ENCODE measurements at places on chromosomes 2 and 18. TPM values are rescaled to one million over a fixed set of nuclear protein-coding genes. Genes with fewer than 3 reads are reported as not detected.
A peak's percentile ranks its signal among the peaks of the same experiment; 100 is the strongest.

Gene SLC39A6
- 39.3 TPM for total RNA-seq

Gene EVA1A
- not detected for total RNA-seq

- no peak overlapping the region for H3K4me3 ChIP-seq
- H3K27ac ChIP-seq = no peak overlapping the region
- H3K27me3 ChIP-seq = no peaks in the 10 kb centered on the region
- no peaks in the 10 kb centered on the region for H3K4me1 ChIP-seq
- no peaks in the 10 kb centered on the region for H3K36me3 ChIP-seq
Measured at GRCh38 chr2:163723881-163724280, 11.9 kb downstream of the FIGN start.

Gene ATP6V1C2
- 134 TPM for total RNA-seq

Gene TMEM200C
- under 0.01 TPM for total RNA-seq

DNA sequence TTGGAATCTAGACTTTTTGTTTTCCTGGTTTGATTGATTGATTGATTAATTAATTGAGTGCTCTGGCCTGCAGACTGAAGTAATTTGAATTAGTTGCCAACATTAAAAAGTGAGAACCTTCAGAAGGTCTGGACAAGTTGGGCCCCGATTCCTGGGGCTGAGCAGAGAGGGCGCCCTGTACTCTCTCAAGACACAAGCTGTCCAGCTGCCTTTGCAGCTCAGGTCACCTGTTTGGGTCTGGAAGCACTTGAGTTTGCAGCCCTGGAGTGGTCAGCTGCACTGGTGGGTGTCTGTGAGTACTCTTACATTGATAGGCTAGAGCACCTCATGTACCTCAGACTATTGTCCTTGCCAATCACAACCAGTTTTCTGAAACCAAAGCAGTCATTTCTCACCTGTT is 22.7 kb upstream of the CELF4 start:
- H3K4me1 ChIP-seq = no peaks in the 10 kb centered on the region
- no peaks in the 10 kb centered on the region for H3K36me3 ChIP-seq
- H3K27ac ChIP-seq = no peak overlapping the region

DNA sequence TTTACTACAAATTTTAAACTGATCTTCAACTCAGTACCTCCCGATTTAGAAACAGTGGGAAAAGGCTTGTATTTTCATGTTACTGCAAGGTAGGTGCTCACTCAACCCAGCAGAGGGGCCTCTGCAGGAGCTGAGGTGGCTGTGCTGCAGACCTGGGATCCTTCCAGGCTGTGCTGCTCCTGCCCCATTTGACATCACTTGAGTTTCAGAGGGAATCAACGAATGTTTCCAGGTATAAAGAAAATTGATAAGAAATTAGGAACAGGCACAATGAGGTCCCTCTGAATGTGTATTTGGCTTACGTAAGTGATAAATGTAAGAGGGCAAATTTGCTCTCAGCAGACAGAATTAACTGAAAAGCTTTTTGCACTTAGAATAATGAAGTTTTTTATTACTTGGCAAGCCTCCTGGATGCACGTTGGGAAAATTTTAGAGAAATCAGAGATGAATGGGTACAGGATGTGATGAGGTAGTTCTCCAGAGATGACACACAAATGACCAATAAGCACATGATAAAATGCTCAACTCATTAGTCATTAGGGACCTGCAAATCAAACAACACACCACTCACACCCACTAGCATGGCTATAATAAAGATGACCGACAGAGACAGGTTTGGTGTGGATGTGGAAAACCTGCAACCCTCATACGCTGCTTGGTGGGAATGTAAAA is 114.0 kb downstream of the NOL10 start:
- no peaks in the 10 kb centered on the region for H3K4me1 ChIP-seq
- H3K27ac ChIP-seq = no peak overlapping the region
- no peak for DNase-seq
- H3K4me3 ChIP-seq = no peak overlapping the region

Gene ASB18
- not detected for total RNA-seq

- no peak overlapping the region for H3K4me3 ChIP-seq
- H3K27me3 ChIP-seq = no peaks in the 10 kb centered on the region
- H3K4me1 ChIP-seq = no peaks in the 10 kb centered on the region
- H3K36me3 ChIP-seq = no peaks in the 10 kb centered on the region
- no peak for DNase-seq
- H3K27ac ChIP-seq = no peak overlapping the region
Measured at GRCh38 chr2:147288131-147288530, 556.7 kb upstream of the ACVR2A start.

DNA sequence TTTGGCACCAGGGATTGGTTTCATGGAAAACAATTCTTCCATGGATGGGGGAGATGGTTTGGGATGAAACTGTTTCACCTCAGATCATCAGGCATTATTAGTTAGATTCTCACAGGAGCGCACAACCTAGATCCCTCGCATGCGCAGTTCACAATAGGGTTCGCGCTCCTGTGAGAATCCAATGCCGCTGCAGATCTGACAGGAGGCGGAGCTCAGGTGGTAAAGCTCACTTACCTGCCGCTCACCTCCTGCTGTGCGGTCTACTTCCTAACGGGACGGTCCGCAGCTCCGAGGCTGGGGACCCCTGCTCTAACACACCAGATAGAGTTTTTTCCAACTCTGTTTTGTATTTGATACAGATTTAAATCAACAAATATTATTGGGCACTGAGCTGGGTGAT is 286.5 kb downstream of the MTX2 start:
- no peak for DNase-seq
- no peaks in the 10 kb centered on the region for H3K27me3 ChIP-seq
- peaks cover 11% of the 10 kb centered on the region for H3K4me1 ChIP-seq

Gene SETBP1
- total RNA-seq = 38.1 TPM

- no peaks in the 10 kb centered on the region for H3K36me3 ChIP-seq
- no peak overlapping the region for H3K4me3 ChIP-seq
- H3K27me3 ChIP-seq = no peaks in the 10 kb centered on the region
- DNase-seq = no peak
- H3K4me1 ChIP-seq = peaks cover 4% of the 10 kb centered on the region
Measured at GRCh38 chr2:152510621-152511020, 175.6 kb downstream of the FMNL2 start.

Gene IL37
- not detected for total RNA-seq

DNA sequence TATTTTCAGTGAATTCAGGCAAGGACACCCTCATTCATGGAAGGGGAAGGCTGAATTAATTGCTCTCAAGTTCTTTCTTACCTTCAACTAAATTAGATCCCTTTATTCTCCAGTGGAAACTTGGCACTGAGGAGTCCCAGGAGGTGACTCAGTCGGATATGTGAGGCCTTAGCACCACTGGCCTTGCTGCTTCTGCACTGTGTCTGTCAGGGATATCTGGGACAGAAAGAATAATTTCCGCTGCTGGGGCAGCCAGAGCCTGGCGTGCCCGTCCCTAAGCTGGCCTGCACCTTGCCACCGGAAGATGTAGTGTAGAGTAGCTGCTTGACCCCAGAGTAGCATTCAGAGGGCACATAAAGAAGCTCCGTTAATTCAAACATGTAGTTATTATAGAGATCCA is 53.4 kb downstream of the LIMS1 start:
- no peak for DNase-seq
- peaks cover 43% of the 10 kb centered on the region for H3K4me1 ChIP-seq
- no peak overlapping the region for H3K4me3 ChIP-seq
- H3K36me3 ChIP-seq = no peaks in the 10 kb centered on the region
- H3K27me3 ChIP-seq = no peaks in the 10 kb centered on the region
- peak overlapping the region; percentile 77 for H3K27ac ChIP-seq

GRCh38 chr18:50748243-50749229 is 71.3 kb downstream of the MRO start:
- no peaks in the 10 kb centered on the region for H3K27me3 ChIP-seq
- H3K36me3 ChIP-seq = no peaks in the 10 kb centered on the region
- no peak overlapping the region for H3K27ac ChIP-seq
- no peaks in the 10 kb centered on the region for H3K4me1 ChIP-seq

GRCh38 chr18:54112356-54112755 is 112.1 kb downstream of the MBD2 start:
- H3K4me3 ChIP-seq = no peak overlapping the region
- H3K4me1 ChIP-seq = no peaks in the 10 kb centered on the region
- no peak overlapping the region for H3K27ac ChIP-seq
- no peak for DNase-seq
- no peaks in the 10 kb centered on the region for H3K27me3 ChIP-seq
- H3K36me3 ChIP-seq = no peaks in the 10 kb centered on the region

Gene FEV
- total RNA-seq = not detected

GRCh38 chr2:50515638-50516037 is 516.3 kb downstream of the NRXN1 start:
- H3K4me3 ChIP-seq = no peak overlapping the region
- H3K27ac ChIP-seq = no peak overlapping the region
- no peaks in the 10 kb centered on the region for H3K36me3 ChIP-seq
- no peaks in the 10 kb centered on the region for H3K4me1 ChIP-seq

DNA sequence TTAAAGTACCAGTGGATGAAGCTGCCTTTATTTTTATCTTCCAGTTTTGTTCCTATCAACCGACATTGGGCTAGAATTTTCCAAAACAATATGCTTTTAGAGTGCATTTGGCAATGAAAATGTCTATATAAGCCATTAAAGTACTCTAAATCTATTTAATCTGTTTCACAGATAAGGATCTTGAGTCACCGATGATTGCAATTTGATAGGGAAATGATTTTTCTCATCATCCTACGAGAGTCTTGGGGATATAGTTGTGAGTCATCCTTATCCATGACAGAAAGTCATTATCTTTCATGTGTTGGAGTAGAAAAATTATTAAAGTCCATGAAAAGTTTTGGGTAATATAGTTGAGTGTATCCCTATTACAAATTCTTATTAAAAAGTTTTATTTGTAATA is 26.1 kb downstream of the SLC39A10 start:
- H3K36me3 ChIP-seq = peaks cover 10% of the 10 kb centered on the region
- no peaks in the 10 kb centered on the region for H3K27me3 ChIP-seq
- no peak overlapping the region for H3K4me3 ChIP-seq
- no peak overlapping the region for H3K27ac ChIP-seq
- no peak for DNase-seq

- no peak overlapping the region for H3K4me3 ChIP-seq
- no peaks in the 10 kb centered on the region for H3K36me3 ChIP-seq
- peaks cover 7% of the 10 kb centered on the region for H3K4me1 ChIP-seq
- H3K27ac ChIP-seq = no peak overlapping the region
- DNase-seq = no peak
Measured at GRCh38 chr2:72276356-72276755, 128.7 kb upstream of the CYP26B1 start.

- no peaks in the 10 kb centered on the region for H3K36me3 ChIP-seq
- DNase-seq = no peak
- H3K27me3 ChIP-seq = no peaks in the 10 kb centered on the region
- H3K4me1 ChIP-seq = peaks cover 13% of the 10 kb centered on the region
- no peak overlapping the region for H3K4me3 ChIP-seq
Measured at GRCh38 chr2:191501561-191502168, 176.3 kb upstream of the NABP1 start.

DNA sequence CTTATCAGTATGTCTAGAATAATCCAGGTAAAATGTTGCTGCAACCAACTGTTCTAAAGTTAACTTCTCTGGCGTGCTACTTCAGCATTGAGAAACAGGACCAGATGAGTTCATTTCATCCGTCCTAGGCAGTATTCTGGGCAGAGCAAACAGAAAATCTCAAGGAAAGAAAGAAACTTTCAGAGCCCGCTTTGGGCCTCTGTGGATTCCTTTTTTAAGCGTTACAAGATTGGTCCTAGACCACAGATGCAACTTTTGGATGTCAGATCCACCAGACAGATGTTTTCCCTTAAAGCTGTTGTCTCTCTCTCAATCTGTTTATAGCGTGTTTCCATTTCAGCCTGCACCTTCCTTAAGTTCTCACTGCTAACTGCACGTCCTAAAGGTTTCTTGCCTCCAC is 75.0 kb downstream of the BCL2 start:
- no peaks in the 10 kb centered on the region for H3K36me3 ChIP-seq
- H3K4me1 ChIP-seq = peaks cover 65% of the 10 kb centered on the region
- no peaks in the 10 kb centered on the region for H3K27me3 ChIP-seq
- DNase-seq = no peak
- H3K27ac ChIP-seq = peak overlapping the region; percentile 83

DNA sequence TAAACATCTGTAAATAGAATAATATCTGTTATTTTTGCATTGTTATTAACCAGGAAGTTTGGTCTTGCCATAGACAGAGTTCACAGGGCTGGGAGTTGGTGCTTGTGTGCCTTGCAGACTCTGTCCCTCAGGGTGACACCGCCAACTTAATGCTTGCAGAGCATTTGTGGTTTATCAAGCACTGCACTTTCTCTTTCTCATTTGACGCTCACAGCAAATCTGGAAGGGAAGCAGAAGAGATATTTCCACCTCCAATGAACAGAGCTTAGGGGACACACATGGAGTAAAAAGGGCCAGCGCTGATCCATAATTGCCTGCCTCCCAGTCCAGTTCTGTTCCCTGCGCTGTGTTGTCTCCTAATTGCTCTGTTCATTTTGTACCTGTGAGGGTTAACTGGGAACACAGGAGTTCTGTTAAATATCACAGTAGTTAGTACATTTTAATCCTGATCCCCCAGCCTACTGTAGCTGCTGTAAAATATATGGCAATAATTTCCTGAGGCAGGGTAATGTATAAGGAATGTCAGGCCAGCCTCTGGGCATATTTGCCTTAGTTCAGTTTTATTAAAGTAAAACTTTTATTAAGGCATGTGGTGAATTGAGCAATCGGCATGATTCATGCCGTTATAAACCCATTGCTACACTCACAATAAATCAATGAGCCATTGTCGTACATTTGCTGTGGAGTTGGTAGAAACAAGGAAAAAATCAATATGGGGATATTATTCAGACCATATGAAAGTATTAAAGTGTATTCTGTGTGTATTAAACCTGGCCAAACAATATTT is 182.5 kb upstream of the OSR1 start:
- no peak for DNase-seq
- peak overlapping the region; percentile 35 for H3K27ac ChIP-seq
- no peaks in the 10 kb centered on the region for H3K27me3 ChIP-seq
- no peak overlapping the region for H3K4me3 ChIP-seq
- H3K4me1 ChIP-seq = peaks cover 34% of the 10 kb centered on the region

Gene MTIF2
- 19.4 TPM for total RNA-seq

GRCh38 chr2:6524691-6525474 is 340.8 kb downstream of the CMPK2 start:
- no peak overlapping the region for H3K27ac ChIP-seq
- no peak overlapping the region for H3K4me3 ChIP-seq
- no peaks in the 10 kb centered on the region for H3K36me3 ChIP-seq
- no peaks in the 10 kb centered on the region for H3K27me3 ChIP-seq
- H3K4me1 ChIP-seq = no peaks in the 10 kb centered on the region
- DNase-seq = no peak

Gene TDRD15
- not detected for total RNA-seq

DNA sequence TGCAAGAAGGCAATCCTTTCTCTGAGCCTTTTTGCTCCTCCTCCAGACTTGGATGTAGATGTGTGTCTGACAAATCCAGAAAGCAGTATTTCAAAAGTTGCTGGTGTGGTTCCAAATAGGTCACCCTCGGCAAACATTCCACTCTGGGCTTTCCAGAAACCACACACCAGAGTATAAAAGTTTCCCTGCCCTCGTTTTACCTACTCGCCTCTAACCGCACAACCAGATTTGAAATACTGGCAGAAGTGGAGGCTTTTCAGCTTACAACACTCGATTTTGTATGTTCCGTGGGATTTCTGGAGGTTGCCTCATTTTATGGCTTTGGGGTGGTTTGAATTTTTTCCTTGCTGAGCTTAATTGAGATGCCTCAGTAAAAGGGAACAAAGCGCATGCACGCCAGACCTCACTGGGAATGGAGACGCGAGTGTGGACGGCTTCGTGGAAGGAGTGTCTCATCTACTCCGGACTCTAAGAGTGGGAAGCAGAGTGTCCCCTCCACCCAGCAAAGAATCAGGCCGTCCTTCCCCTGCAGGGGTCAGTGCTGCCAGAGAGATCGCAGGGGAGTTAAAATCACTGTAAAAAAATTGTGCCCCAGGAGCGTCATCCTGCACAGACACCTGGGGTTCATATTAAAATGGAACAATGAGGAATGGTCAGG is 44.0 kb upstream of the RPL31 start:
- H3K4me1 ChIP-seq = peaks cover 18% of the 10 kb centered on the region
- H3K4me3 ChIP-seq = no peak overlapping the region
- DNase-seq = no peak
- H3K27me3 ChIP-seq = no peaks in the 10 kb centered on the region
